Right cardiac atrium (tissue), 5 donors: ENCODE measurements at places on chromosomes 1 and 21. TPM values are rescaled to one million over a fixed set of nuclear protein-coding genes. Genes with fewer than 3 reads are reported as not detected.

GRCh38 chr1:18211764-18212163 lies 104.2 kb downstream of the IGSF21 start:
- no peak for DNase-seq

GRCh38 chr1:30377230-30378002 lies 346.0 kb downstream of the MATN1 start:
- DNase-seq: no peak

- DNase-seq: no peak
Measured at GRCh38 chr1:101278845-101279244, 42.0 kb downstream of the S1PR1 start.

Gene LHX8
- total RNA-seq: not detected

Gene ACTL8
- total RNA-seq: not detected
